Activated T-cell treated with anti-CD3 and anti-CD28 coated beads for 24 hours (primary cell): ENCODE measurements at places on chromosomes 4 and X.

DNA sequence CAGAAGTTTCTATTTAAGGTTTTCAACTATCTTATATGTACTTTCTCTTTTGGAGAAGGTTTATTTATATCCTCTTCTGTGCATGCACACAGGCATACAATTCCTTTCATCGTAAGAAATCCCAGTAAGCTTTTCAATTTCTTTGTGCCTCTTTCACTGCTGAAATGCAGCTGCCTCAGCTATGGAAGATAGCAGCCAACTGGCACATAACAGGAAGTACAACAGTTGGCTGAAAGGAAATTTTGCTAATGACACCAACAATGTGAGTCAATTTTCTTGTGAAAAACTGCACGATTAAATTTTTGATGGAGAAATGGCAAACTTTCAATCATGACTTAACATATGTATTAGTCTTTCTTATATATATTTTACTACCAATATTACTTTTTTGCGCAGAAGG lies 74.5 kb upstream of the PAQR3 start:
- no peak for DNase-seq

DNA sequence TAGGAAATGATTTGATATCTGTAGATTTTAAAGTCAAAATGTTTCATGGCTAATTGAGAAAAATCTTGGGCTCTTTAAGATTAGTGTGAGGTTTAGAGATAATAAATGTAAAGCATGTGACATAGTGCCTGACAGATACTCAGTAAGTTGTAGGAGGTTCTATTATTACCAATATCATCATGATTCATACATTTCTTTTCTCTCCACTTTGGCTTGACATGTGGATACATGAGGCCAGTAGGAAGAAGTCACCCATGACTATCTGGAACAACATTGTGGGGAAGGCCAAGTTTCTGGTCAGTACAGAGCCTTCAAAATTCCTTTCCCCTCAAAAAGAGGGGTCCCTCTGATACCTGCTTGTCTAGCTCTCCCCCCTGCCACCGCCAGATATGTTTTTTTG lies 91.2 kb upstream of the SORBS2 start:
- no peak for DNase-seq

- DNase-seq = no peak
These were observed 119.7 kb downstream of the CHRDL1 start for GRCh38 chrX:110675886-110676285.

DNA sequence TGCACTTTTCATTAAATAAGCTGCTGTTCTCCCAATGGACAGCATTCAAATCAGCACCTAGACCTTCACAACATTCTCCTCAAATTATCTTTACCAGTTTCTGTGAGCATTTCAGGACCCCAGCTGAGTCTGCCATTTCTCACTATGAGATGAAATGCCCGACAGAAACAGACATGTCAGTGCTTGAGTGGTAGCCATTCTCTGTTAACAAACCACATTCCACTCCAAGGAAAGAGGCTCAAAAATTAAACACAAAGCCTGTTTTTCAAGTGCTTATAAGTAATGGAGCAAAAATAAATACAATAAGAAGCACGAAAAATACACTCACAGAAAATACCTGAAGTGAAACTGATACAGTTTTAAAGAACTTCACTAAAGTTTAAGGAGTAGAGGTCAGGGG lies 320.2 kb upstream of the PRPS2 start:
- no peak for DNase-seq

DNA sequence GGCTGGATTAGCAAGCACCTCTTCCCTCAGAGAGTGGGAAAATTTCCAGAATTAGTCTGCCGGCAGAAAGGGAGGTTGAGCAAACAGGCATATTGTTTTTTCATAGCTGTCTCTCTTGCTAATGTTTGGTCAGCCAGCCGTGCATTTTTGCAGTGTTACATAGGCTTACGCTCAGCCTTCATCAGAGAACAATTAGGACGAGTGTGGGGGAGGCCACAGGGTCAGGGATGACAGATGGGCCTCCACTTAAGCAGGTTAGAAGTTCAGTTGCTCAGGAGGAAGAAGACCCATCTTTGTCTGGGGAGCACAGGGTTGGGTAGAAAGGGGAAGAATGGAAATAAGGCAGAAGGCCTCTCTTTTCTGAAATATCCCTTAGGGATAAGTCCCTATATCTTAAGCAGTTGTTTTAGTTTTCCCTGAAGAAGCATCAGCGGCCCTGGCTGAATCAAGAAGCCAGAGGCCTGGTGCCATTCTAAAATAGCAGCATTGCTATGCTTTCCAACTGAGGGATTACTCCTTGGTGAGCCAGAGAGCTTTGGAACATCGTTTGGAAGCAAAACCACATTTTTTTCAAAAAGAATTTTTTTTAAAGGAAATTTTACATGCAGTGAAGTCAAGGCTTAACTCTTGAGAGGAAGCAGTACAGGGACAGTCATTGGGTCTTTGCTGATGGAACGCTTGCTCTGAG lies 118.8 kb downstream of the SMIM20 start:
- no peak for DNase-seq

DNA sequence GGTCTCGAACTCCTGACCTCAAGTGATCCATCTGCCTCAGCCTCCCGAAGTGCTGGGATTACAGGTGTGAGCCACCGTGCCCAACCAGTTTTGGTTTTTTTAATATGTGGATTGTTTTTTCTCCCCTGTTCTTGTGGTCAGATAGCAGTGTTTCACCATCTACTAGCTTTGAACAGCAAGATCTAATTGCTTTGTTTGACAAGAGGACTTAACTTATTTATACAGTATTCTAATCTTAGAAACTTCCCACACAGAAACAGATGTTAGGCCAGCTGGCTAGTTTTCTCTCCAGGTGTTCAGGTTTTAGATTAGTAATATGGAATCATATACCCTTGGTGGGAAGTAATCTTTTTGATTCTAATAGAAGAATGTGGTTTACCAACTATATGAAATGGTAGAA lies 12.9 kb downstream of the ING2 start:
- DNase-seq = no peak

- DNase-seq = no peak
These were observed 11.8 kb upstream of the HSD17B10 start for GRCh38 chrX:53445977-53446376.

DNA sequence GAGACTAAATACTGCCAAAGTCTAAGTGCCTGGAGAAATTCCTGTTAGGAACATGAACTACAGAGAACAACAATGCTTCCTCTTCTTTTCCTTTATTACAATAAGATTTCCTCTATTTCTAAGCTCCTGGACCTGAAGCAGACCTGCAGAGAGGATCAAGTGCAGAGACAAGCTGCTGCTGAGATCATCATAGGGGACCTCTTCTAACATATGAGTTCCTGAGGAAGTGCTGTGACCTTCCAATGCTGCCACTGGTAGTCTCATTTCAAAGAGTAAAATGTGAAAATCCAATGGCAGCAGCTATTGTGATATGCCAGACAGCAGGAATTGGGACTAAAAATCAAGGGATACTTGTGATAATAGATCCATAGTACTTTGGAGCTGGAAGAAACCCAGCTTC lies 28.0 kb downstream of the CCNG2 start:
- no peak for DNase-seq

DNA sequence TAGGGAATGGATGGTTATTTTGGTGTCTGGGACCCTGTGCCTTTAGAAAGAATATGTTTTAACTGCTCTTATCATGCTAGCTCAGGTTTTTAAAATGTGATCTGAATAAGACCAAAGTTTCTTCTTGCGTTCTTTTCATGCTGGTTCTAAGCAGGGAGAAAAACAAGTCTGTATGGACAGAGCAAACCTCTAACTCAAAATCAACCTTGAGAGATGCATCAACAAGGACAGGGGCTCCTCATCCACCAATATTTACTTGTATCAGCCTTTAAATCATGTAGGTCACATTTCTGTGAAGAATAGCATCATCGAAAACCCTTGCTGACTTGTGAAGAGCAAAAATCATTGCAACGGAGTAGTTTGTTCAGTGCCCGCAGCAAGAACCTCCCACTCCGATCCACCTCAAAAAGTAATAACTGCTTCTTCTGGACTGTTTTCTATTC lies 1.2 kb downstream of the ATP10D start:
- no peak for DNase-seq

DNA sequence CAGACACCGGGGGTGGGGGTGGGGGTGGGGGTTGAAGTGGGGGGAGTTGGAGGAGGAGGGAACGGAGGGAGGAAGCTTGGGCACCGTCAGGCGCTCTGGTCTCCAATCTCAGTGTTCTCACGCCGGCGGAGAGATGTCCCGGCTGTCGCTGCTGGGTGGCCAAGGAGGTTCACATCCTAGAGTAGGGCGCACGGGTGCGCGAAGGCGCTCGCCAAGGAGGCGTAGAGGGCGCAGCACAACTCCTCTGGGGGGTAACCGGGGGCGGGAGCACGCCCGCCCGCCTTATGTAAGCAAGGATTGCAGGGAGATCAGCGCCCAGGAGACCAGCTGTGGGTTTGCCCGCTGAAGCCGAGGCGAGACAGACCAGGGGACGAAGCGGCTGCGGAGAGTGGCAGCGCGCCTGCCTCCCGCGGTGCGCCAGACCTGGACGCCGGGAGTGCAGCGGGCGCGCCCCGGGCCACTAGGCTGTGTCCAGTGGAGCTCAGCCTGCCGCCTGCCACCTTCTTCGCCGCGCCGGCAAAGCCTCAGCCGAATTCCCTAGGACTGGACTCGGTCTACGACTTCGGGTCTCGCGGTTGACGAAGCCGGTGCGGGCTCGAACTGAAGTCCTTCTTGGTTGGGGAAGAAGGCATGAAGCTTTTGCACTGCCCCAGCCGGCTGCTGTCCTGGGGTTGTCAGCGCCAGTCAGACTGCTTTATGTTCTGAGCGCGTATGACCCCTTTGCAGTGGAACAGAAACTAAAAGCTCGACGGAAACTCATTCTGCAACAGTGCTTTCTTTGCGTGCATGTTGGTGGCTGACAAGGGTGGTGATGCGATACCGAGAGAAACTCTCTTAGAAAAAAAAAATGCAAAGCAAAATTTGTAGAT lies 707 bp upstream of the UNC5C start:
- DNase-seq = no peak

GRCh38 chrX:72716766-72717165 lies 2.7 kb upstream of the PHKA1 start:
- DNase-seq = no peak

DNA sequence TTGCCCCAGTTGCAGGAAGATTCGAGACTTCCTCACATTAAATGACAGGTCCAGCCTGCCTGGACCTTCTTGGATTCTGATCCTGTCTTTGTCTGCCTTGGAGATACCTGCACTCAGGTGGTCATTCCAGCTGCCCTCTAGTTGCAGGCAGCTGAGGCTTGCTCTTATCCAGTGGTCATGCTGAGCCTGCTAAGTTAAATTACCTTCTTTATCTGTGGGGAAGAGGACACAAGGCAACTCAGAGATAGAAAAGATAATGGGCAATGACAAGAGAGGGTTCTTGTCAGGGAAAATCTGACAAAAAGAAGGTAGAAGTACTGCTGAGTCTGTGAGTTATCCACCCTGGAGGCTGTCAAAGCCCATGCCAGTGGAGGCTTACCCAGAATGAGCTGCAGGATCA lies 401.4 kb downstream of the MID1IP1 start:
- DNase-seq = no peak

DNA sequence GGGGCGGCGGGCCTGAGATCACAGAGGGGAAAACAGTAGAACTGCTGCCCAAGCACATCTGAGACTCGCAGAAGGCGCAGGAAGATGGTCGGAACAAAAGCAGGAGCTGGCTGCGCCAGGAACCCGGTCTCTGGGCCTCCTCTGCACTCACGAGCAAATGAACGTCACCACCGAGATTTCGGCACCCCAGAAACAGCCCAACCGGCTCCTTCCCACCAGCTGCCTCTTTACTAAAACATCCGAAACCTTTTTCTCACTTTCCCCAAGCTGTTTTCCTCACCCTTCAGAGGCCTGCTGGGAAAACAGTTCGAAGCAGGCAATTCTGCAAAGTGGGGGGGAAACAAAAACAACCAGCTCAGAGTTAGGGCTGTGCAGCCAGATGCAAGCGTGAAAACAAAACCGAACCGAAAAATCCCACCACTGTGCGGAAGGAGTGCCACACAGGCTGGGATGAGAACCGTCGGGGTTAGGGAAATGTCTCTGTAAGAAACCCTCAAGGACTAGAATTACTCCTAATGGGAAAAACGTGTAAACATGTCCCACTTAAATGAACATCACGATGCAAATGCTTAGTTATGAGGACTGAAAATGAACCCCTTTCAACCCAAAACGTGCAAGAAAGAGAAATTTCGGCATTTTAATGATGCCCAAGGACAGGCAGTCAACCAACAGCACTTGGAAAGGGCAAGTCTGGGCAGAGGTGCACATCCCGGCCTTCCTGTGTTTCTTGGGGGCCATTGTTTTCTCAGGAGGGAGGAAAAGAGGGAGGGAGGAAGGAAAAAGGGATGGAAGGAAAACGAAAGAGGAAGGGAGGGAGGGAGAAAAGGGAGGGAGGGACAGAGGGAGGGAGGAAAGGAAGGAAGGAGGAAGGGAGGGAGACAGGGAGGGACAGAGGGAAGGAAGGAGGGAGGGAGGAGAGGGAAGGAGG lies 15.8 kb downstream of the DHRSX start:
- DNase-seq = no peak

- DNase-seq = no peak
These were observed 82.7 kb upstream of the CXXC4 start for GRCh38 chr4:104577405-104577804.

GRCh38 chr4:25827897-25828296 lies 34.9 kb downstream of the SEL1L3 start:
- DNase-seq = no peak

DNA sequence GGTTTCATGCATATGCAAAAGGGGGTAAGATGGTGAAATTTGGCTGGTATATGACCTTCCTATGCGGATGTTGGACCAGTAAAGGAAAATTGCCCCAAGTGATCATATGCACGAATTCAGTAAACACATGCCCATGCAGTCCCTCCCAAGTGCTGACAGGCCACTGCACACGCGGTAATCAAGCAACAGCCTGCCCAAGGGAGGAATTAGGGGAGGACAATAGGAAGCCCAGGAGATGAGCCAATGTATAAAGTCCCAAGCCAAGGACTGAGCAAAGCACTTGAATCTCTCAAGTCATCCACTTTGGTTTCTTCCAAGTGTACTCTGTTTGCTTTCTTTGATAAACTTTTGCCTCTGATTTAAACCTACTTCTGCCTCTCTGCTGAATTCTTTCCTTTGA lies 21.1 kb downstream of the MAGEB16 start:
- DNase-seq = no peak

DNA sequence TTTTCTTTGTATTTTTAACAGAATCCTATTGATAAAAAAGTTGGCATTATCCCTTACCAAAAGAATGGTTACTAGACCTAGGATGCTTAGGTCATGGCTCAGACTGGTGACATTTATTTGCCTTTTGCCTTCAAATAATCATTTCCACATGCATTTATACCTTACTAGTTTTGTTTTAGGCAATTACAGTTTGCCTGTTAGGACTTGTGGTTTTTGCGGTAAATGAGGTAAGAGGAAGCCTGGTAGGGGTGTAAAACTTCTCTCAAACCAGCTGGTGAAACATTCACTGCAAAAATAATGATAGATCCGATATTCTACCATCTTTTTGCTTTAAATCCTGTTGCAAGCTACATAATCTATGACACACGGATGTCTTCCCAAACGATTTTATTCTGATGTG lies 12.1 kb downstream of the LAMP2 start:
- DNase-seq = no peak

- DNase-seq = no peak
These were observed 87.5 kb upstream of the UXT start for GRCh38 chrX:47746446-47746845.

- DNase-seq = no peak
These were observed 162.8 kb downstream of the ARHGAP24 start for GRCh38 chr4:85637778-85638177.

- DNase-seq = no peak
These were observed 683.2 kb upstream of the GNPDA2 start for GRCh38 chr4:45409536-45409935.
